ENCODE measurements at places on chromosomes 12 and 14.

- no peak for DNase-seq
Observed at GRCh38 chr12:65656156-65656882, 168.0 kb upstream of the HMGA2 start.

DNA sequence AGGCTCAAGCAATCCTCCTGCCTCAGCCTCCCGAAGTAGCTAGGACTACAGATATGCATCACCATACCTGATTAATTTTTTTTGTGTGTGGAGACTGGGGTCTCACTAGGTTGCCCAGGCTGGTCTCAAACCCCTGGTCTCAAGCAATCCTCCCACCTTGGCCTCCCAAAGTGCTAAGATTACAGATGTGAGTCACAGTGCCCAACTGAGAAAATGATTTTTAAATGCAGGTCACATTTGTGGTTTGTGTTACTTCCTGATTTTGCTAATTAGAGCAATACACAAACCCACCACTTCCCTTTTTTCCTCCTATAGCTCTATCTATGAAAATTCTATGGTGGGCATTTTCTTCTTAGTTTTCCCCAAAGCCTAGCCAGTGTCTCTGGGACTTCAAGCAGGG, 45.5 kb upstream of the TMEM263 start:
- no peak for DNase-seq

GRCh38 chr12:89464974-89465592, 59.5 kb downstream of the GALNT4 start:
- no peak for DNase-seq

GRCh38 chr14:61898568-61898967, 136.3 kb downstream of the SNAPC1 start:
- no peak for DNase-seq

GRCh38 chr12:120818416-120818815, 85.7 kb downstream of the SPPL3 start:
- DNase-seq = no peak

- no peak for DNase-seq
Observed at GRCh38 chr14:21106176-21106497, 5.3 kb downstream of the TMEM253 start.

- no peak for DNase-seq
Observed at GRCh38 chr12:43550831-43551271, 1.2 kb downstream of the ADAMTS20 start.

DNA sequence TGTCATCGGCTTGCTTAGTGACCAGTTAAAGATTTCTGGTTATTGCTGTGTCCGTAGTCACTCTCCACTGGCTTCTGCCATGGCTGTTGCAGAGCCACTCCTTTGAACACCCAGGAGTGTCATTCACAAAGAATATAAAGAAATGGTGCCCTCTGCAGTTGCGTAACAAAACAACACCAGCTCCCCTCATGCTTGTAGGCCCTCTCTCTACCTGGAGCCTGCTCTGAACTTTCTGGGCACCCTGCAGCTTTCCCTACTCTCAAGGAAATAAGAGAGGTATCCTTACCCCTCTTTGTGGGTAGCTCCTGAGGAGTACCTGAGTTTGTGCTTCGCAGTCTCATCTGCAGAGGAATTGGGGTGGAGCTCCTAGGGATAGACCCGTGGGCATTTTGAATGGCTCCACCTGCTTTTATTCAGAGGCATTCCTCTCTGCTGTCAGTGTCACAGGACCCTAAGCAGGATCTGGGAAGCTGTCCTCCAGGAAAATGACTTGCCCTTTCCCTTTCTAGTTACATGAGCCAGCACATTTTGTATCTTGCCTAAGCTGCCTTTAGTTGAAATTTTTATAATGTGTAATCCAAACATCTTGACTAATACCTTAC, 97.2 kb upstream of the TMEM260 start:
- DNase-seq = no peak

DNA sequence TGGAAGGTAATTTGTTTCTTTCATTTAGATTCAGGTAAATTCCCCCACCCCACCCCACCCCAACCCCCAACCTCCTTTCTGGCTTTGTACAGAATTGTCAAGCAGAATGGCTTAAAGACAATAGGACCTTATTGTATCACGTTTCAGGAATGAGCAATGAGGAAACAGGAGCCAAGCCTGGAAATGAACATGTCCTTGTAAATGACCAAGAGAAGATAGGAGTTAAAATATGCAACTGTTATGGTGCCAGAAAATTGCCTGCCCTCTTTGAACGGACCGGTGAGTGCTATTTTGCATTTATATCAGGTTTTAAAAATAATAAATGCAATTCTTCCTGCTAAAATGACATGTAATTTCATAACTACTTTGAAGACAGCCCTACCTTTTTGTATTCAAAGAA, 141.6 kb upstream of the PELI2 start:
- no peak for DNase-seq

- no peak for DNase-seq
Observed at GRCh38 chr12:52349196-52349595, 18.1 kb downstream of the KRT85 start.

GRCh38 chr14:100701314-100701713, 25.4 kb upstream of the DLK1 start:
- no peak for DNase-seq

GRCh38 chr12:124738636-124739467, 124.8 kb downstream of the SCARB1 start:
- DNase-seq = no peak

- DNase-seq = no peak
Observed at GRCh38 chr14:91173221-91173670, 59.4 kb downstream of the DGLUCY start.

GRCh38 chr12:2092890-2093289, 40.1 kb downstream of the CACNA1C start:
- no peak for DNase-seq

DNA sequence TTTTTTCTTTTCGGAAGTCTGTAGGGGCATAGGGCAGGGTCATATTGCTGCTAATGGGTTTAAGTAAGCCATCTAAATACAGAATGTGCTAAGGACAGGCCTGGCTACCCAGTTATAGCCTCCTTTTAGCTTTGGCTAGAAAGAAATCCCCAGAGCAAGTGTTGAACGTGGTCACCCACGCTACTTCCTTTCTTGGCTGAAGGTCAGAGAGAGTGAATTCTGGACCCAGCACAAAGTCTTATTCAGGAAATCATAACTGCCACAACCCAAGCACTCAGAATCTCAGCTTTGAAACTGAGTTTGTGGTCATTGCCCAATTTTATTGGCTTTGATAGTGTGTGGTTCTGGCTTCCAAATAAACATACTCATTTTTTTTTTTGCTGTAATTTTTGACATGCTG, 542.1 kb upstream of the ATP2B1 start:
- no peak for DNase-seq

- DNase-seq = no peak
Observed at GRCh38 chr12:52710730-52711129, 7.4 kb upstream of the KRT77 start.

- DNase-seq = no peak
Observed at GRCh38 chr12:109818905-109819500, 14.2 kb downstream of the TRPV4 start.

DNA sequence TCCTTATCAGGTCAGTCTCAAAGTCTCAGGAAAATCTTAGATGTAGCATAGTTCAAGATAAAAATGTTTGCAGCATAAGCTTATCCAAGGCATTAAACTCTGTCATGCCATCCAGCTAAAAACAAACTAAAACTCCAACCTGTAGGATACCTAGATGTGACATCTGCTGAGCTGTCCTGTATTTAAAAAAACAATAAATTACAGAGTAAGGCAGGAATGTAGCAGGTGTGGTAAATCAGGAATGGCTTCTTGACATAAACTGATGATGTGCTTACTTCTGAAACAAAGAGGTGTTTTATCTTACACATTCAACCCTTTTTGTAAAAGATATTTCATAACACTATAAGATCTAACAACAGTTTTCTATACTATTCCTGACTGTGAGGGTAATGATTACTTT, 30.6 kb upstream of the DLGAP5 start:
- DNase-seq = no peak

DNA sequence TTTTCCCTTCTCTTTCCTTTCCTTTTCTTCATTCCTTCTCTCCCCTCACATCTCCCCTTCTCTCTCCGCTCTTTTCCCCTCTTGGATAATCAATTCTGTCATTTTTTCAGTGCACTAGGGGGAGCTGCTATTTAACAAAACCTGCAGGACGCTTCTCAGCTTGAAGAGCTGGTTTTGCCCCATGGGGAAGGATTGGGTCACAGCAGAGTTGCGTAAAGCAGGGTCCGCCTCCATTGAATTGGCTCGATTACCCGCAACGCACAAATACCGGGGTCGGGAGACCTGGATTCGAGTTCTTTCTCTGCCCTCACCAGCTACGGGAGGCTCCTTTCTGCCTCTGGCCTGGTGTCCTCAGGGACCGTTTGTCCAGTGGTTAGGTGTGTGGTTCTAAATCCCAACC, 42.1 kb upstream of the CHGA start:
- DNase-seq = no peak

- DNase-seq = no peak
Observed at GRCh38 chr14:55274751-55275150, 3.5 kb downstream of the FBXO34 start.

DNA sequence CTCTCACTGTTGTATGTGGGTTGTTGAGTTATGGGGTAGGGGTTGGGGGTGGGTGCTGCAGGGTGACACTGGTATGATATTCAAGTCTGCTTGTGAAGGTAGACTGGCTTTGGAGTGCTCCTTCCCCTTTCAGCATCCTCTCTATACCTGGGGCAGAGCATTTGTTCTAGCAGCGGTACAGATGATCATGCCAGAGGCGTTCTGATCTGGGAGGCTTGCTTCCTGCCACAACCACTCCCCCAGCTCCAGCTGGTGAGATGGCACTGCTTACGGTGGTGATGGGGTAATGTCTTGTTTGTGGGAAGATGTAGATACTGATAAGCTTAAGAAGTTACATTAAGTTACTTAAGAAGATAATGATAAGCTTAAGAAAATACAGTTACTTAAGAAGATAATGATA, 131.8 kb downstream of the ERC1 start:
- DNase-seq = no peak

GRCh38 chr14:96658611-96659010, 138.6 kb upstream of the VRK1 start:
- no peak for DNase-seq

- DNase-seq = no peak
Observed at GRCh38 chr14:79044894-79045624, 874.9 kb downstream of the NRXN3 start.

DNA sequence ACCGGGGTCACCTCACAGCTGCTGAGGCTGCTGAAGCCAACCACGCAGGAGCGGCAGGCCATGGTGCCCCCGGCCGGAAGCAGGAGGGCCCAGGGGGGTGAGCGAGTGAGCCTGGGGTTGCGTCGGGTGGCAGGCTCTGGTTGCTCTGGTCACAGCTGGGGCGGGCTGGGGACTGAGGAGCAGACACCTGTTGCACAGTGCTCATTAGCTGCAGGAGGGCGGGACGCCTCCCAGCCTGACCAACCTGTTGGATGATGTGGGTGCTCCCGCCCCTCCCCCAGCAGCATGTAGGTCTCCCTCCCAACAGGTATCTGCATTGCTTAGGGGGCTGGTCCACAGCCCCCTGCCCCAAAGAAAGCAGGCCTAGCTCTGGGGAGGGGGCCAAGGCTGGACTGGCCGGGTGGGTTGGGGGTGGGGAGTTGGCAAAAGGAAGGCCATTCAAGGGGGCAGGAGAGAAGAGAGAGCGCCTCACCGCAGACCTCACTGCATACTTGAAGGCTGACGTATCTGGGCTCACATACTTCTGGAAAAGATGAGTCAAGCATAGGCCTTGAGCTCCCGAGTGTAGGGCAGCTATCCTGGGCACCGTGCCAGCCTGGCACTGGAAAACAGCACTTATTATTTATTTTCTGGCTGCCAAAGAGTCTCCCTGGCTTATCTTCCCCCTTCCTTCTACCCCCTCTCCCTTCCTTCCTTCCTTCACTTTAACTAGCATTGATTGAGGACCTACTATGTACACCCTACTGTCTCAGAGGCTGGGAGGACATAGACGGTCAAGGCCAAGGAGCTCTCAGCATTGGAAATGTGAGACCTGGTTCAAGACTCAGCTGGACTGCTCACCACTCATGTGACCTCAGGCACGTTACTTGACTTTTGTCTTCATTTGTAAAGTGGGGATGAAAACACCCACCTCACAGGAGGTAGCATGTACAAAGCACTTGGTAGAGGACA, at the start of gene KRT80:
TSS of gene KRT80 (minus strand) at position 174 of the 951 bp plus-strand sequence. CDS start at position 62, 112 bp downstream.
- DNase-seq = no peak

GRCh38 chr12:100646896-100647295, 73.4 kb downstream of the GAS2L3 start:
- no peak for DNase-seq

- no peak for DNase-seq
Observed at GRCh38 chr12:41515953-41516352, 327.8 kb downstream of the PDZRN4 start.

DNA sequence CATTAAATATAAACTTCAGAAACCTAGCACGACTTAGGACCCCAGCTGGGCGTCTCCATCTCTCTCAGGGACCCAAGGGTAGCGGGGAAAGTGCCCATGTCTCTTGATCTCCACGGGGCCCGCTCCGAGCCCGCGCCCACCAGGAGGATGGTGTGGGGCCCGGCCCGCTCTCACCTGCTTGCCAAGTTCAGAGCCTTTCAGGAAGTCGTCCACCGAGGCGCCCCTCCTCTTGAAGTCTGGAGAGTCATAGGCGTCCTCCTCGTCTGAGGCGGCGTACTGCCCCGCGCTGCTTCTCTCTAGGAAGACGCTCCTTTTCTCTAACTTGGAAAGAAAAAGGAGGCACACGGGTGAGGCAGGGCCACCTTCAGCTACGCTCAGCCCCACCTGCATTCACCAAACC, 96.9 kb downstream of the PIWIL1 start:
- DNase-seq = no peak

DNA sequence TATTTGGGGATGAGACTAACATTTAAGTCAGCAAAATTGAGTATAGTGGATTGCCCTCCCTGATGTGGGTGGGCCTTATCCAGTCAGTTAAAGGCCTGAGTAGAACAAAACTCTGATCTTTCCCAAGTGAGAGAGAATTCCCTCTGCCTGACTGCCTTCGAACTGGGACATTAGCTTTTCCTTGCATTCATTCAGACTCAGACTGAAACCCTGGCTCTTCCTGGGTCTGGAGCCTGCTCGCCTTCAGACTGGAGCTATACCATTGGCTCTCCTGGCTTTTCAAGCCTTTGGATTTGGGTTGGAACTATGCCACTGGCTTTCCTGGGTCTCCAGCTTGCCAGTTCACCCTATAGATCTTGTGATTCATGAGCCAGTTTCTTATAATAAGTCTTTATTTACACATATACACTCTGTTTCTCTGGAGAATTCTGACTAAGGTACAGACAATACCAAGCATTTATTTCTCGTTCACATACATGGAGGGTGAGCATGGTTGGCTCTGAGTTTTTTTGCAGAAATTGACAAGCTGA, 296.5 kb downstream of the ERC1 start:
- DNase-seq = no peak

GRCh38 chr14:45610318-45610717, 357.3 kb upstream of the MIS18BP1 start:
- no peak for DNase-seq
